Motor neuron (in vitro differentiated cells): ENCODE measurements at places on chromosomes 4 and X.
A peak's percentile ranks its signal among the peaks of the same experiment; 100 is the strongest.

DNA sequence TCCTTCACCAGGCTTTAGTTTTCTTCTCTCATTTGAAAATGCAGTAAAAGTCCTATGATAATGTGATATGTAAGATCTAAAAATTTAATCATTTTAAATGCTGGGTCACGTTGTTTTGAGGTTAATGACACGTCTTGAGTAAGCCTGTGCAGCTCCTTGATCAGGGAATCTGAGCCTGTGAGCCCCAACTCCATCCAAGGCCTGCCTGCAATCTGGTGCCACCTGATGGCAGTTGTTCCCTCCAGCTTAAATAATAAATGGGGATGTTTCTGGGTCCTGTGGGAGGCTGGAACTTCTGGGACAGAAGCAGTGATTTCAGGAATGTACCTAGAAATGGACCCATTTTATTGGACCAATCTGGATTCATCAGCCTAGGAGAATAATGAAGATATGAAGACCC, 455.4 kb upstream of the ADGRL3 start:
- ATAC-seq, result no peak

DNA sequence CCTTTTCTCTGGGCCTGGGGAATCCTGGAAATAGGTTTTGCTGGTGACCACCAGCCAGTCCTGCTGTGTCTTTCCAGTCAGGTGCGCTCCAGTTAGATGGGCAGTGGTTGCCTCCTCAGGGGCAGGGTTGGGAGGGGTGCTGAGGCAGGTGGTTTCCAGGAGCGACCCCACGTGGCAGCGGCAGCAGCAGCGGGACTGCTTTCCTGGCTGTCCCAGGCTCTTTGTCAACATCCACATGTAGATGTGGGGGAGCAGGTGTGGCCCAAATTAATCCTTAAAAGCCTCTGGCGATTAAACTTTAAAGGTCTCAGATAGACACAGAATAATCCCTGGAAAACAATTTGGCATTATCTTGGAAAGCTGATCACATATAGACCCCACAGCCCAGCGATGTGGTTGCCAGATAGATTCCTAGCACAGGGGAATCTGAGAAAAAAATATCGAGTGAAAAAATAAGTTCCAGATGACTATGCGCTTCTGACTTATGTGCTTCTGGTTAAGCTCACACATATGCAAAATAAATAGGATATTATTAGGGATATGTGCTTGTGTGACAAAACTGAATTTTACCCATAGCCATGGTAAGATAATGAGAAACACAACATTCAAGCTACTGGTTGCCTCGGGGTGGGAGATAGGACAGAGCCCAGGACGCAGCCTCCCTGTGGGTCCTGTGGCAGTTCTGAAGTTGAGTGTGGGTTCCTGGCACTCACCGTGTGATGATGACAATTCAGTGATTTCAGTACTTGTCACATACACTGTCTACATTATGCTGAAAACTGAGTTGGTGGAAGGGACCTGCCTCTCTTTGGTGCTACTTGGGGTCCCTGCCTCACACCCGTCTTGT, 336.4 kb downstream of the ARHGAP10 start:
- ATAC-seq, result no peak

DNA sequence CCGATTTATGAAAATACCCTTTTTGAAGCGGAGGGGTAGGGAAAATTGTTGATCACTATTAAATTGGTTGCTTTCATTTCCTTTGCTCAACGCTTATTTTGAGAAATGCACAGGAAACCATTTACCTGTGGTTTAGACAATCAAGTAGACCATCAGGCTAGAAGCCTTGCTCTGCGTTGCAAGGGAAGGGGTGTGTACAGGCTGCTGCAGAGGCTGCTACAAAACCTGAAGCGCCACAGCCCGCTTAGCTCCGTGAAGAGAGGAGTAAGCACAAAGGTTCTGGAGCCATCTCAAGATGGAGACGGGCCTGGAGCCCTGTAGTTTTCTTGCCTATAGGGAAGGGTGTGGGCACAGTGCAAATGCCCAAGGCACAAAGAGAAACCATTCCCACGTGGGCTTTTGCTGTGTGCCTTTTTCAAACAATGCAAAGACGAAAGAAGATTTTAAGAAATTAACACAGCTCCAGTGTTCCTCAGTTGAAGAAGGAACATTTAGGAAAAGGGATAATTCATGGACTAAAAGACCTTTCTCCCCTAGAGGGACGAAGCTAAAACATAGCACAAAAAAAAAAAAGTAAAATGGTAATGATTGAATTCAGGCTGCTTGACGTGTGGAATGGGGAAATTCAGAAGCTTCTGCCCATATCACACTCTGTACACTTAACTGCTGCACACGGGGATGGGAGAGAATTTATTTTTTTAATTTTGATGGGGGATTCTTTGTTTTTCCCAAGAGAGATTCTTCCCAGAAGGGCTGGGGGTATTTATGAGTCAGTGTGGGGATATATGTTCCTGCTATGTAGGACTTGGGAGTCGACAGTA, 3.5 kb downstream of the TMSB4X start:
- ATAC-seq, result peak; percentile 18

DNA sequence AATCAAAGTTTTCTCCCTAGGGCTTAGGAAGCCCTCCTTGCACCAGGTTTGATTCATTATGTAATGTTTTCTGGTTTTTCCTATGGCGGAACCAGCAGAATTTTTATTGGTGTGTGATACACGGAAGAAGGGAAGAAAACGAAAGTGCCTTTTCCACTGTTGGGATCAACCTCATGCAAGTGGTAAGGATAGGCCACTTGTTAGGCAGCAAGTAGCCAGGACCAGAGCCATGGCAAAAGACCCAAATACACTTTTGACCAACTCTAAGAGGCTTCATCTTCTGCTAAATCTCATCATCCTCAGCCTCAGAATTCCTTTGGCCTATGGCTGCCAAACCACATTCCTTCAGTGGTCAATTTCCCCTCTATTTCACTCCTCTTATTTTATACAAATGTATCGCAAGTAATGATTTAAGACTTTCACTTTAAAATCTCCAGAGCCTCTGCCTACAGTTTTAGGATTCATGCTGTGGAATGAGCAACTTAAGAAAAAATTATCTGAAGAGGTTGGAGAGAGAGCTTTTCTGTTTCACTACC, 21.2 kb downstream of the PPAT start:
- no peak for ATAC-seq

- ATAC-seq, result no peak
These were observed 187.0 kb downstream of the CRLF2 start for GRCh38 chrX:1025413-1025812.
